ENCODE measurements at places on chromosomes 13 and 19.

- no peaks in the 10 kb centered on the region for H3K4me1 ChIP-seq
- H3K27ac ChIP-seq, result no peak overlapping the region
- no peaks in the 10 kb centered on the region for H3K36me3 ChIP-seq
- H3K27me3 ChIP-seq, result no peaks in the 10 kb centered on the region
These were observed 4.8 kb upstream of the CEACAM16 start for GRCh38 chr19:44694184-44694579.

DNA sequence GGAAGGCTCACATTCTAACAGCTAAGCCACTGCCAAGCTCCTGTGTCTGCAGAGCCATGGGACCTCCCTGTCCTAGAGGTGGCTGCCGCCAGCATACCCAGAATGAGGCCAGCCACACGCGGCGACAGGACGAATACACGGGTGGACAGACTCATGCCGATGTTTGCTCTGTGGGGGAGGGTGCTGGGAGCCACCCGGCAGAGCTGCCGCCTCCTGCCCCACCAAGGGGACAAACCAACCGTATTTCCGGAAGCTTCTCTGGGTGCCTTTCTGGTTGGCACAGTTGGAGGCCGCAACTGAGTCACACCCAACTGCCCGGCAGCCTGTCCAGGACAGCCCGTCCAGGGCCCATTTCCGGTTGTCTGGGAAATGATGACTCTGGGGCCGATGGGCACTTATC is 20.3 kb downstream of the C13orf46 start:
- no peak overlapping the region for H3K4me3 ChIP-seq
- no peak overlapping the region for H3K27ac ChIP-seq
- no peaks in the 10 kb centered on the region for H3K4me1 ChIP-seq
- no peaks in the 10 kb centered on the region for H3K36me3 ChIP-seq
- H3K27me3 ChIP-seq, result no peaks in the 10 kb centered on the region

GRCh38 chr13:90360785-90361184 is 986.7 kb upstream of the MIR17HG start:
- no peak overlapping the region for H3K4me3 ChIP-seq
- H3K36me3 ChIP-seq, result no peaks in the 10 kb centered on the region
- no peaks in the 10 kb centered on the region for H3K27me3 ChIP-seq
- no peak overlapping the region for H3K27ac ChIP-seq

GRCh38 chr13:102582256-102582655 is 14.5 kb upstream of the TPP2 start:
- peaks cover 11% of the 10 kb centered on the region for H3K27me3 ChIP-seq
- no peak for DNase-seq
- H3K4me3 ChIP-seq, result no peak overlapping the region
- no peaks in the 10 kb centered on the region for H3K36me3 ChIP-seq

DNA sequence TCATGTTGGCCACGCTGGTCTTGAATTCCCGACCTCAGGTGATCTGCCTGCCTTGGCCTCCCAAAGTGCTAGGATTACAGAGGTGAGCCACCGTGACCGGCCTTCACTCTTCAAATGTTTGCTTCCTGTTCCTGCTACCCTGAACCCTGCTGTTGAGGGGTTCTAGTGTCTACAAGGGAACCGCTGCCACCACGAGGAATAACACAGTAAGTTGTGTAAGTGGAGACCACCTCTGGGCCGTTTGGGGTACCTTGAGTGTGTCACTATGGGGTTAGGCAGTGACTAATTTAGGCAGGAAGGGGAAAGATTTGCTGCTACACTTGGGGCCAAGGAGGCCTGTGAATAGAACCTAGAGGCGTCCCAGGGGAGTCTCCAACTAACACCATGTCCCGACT is 2.2 kb upstream of the MYADM start:
- peak; percentile 37 for DNase-seq
- H3K36me3 ChIP-seq, result no peaks in the 10 kb centered on the region
- H3K4me3 ChIP-seq, result peak overlapping the region; percentile 66
- H3K27me3 ChIP-seq, result no peaks in the 10 kb centered on the region

DNA sequence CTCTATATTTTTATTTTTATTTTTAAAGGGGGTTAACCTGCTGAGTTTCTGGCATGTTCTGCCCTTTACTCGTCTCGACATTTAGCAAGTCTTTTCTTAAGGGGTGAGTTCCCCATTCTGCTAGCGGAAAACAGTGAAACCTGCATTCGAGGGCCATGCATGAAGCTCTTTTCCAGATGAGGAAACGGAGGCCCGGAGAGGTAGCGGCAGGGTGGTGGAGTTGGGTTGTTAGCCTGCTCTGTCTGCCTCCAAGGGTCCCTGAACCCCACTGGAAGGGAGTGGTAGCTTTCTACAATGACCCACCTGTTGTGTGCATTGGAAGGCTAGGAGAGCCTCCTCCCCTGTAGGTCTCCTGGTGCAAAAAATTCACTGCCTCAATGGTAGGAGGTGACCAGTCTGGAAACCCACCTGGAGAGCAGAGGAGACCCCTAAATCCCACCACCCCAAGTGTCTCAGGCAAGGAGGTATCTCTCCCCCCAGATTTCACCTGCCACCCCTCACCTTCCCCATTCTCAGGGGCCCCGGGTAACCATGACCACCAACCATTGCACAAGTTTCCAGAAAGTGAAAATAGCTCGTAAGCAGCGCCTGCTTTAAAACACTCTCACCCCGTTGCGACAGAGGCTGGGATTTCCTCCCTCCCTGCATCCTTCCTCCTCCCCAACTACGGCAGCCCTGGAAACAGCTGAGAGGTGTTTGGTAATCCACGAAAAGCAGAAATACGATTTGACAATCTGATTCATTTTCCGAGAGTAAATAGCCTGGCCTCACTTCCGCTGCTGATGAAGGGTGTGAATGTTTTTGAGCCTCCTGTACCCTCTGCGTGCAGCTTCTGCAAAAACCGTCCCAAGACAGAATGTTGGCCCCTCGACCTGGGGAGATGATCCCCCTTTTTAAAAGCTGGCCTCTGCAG is 3.5 kb downstream of the KLF2 start:
- H3K36me3 ChIP-seq, result no peaks in the 10 kb centered on the region
- H3K4me3 ChIP-seq, result no peak overlapping the region
- no peak overlapping the region for H3K27ac ChIP-seq

GRCh38 chr13:23584275-23584674 is 14.1 kb downstream of the TNFRSF19 start:
- peaks cover 12% of the 10 kb centered on the region for H3K27me3 ChIP-seq
- H3K4me3 ChIP-seq, result no peak overlapping the region
- no peaks in the 10 kb centered on the region for H3K36me3 ChIP-seq
- H3K27ac ChIP-seq, result no peak overlapping the region

- DNase-seq, result peak; percentile 96
- H3K27ac ChIP-seq, result peak overlapping the region; percentile 91
- no peaks in the 10 kb centered on the region for H3K36me3 ChIP-seq
- H3K4me3 ChIP-seq, result peak overlapping the region; percentile 89
- H3K27me3 ChIP-seq, result no peaks in the 10 kb centered on the region
- H3K4me1 ChIP-seq, result peaks cover 17% of the 10 kb centered on the region
These were observed 2.1 kb downstream of the DAPK3 start for GRCh38 chr19:3968556-3969434.

DNA sequence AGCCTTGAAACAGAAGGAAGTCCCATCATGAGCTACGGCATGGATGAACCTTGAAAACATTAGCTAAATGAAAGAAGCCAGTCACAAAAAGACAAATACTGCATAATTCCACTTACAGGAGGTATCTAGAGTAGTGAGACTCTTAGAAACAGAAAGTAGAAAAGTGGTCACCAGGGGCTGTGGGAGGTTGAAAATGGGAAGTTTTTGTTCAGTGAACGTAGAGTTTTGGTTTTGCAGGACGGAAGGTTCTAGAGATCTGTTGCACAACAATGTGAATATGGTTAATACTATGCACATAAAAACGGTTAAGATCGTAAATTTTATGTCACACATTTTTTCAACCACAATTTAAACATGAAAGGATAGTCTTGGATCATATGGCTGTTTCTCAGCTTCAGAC is 11.9 kb upstream of the SLC10A2 start:
- H3K4me1 ChIP-seq, result no peaks in the 10 kb centered on the region
- DNase-seq, result no peak
- no peaks in the 10 kb centered on the region for H3K27me3 ChIP-seq
- H3K27ac ChIP-seq, result no peak overlapping the region

- H3K36me3 ChIP-seq, result no peaks in the 10 kb centered on the region
- DNase-seq, result peak; percentile 83
- no peak within 1 kb of the TSS for H3K27ac ChIP-seq
These were observed at the start of gene ZNF382 for GRCh38 chr19:36605101-36605876. Gene ZNF382 (plus strand): TSS chr19:36605313. CDS start chr19:36609915, 4,602 bp downstream.

DNA sequence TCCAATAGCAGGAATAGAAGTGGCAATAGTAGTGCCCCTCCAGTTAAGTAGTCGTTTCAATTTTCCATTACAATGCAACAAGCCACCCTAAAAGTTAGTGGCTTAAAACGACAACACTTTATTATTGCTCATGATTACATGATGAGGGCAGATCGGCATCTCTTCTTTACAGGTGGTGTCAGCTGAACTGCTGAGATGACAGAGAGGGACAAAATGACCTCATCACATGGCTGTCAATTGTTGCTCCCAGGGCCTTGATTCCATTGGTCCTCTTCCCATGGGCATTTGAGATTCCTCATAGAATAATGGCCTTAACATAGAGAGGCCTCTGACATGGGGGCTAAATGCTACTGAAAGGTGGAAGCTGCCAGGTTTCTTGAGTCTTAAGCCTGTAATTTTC is 679.8 kb upstream of the KLHL1 start:
- H3K36me3 ChIP-seq, result no peaks in the 10 kb centered on the region
- H3K4me3 ChIP-seq, result no peak overlapping the region
- no peak overlapping the region for H3K27ac ChIP-seq
- H3K27me3 ChIP-seq, result no peaks in the 10 kb centered on the region
- no peak for DNase-seq

DNA sequence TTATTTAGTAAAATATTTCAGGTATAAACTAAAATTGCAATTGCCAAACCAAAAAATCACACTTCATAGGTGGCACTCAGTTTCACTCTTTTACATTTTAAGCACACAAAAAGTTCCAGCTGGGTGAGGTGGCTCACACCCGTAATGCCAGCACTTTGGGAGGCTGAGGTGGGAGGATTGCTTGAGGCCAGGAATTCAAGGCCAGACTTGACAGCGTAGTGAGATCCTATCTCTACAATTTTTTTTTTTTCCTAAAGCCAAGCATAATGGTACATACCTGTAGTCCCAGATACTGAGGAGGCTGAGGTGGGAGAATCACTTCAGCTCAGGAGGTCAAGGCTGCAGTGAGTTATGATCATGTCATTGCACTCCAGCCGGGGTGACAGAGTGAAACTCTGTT is 20.6 kb upstream of the SLC46A3 start:
- no peaks in the 10 kb centered on the region for H3K4me1 ChIP-seq
- no peak for DNase-seq
- H3K27me3 ChIP-seq, result no peaks in the 10 kb centered on the region
- H3K36me3 ChIP-seq, result no peaks in the 10 kb centered on the region
- H3K4me3 ChIP-seq, result no peak overlapping the region
- H3K27ac ChIP-seq, result no peak overlapping the region

- H3K4me1 ChIP-seq, result no peaks in the 10 kb centered on the region
- H3K36me3 ChIP-seq, result no peaks in the 10 kb centered on the region
- H3K27me3 ChIP-seq, result no peaks in the 10 kb centered on the region
These were observed 14.6 kb downstream of the NLRP8 start for GRCh38 chr19:55962186-55962585.

GRCh38 chr13:28056970-28057712 is 43.2 kb downstream of the FLT3 start:
- H3K36me3 ChIP-seq, result no peaks in the 10 kb centered on the region
- H3K4me1 ChIP-seq, result no peaks in the 10 kb centered on the region
- H3K27ac ChIP-seq, result no peak overlapping the region
- H3K27me3 ChIP-seq, result no peaks in the 10 kb centered on the region
- DNase-seq, result no peak

- DNase-seq, result no peak
- H3K27ac ChIP-seq, result no peak overlapping the region
- no peaks in the 10 kb centered on the region for H3K27me3 ChIP-seq
- peaks cover 3% of the 10 kb centered on the region for H3K36me3 ChIP-seq
- no peaks in the 10 kb centered on the region for H3K4me1 ChIP-seq
- H3K4me3 ChIP-seq, result no peak overlapping the region
These were observed 15.5 kb upstream of the CYP4F2 start for GRCh38 chr19:15913384-15913783.

GRCh38 chr19:16095071-16095571 is 16.6 kb upstream of the RAB8A start:
- no peak for DNase-seq
- H3K27ac ChIP-seq, result no peak overlapping the region
- peaks cover 10% of the 10 kb centered on the region for H3K36me3 ChIP-seq
- no peaks in the 10 kb centered on the region for H3K27me3 ChIP-seq

- no peak overlapping the region for H3K4me3 ChIP-seq
- no peak overlapping the region for H3K27ac ChIP-seq
- DNase-seq, result no peak
- H3K36me3 ChIP-seq, result no peaks in the 10 kb centered on the region
These were observed 51.1 kb upstream of the CYP4F8 start for GRCh38 chr19:15563931-15564330.

- H3K4me1 ChIP-seq, result peaks cover 6% of the 10 kb centered on the region
- no peaks in the 10 kb centered on the region for H3K27me3 ChIP-seq
- no peak overlapping the region for H3K4me3 ChIP-seq
- no peak for DNase-seq
These were observed 13.2 kb upstream of the LATS2 start for GRCh38 chr13:21074546-21074945.

- no peaks in the 10 kb centered on the region for H3K36me3 ChIP-seq
- no peak overlapping the region for H3K27ac ChIP-seq
- peak; percentile 71 for DNase-seq
- peaks cover 12% of the 10 kb centered on the region for H3K4me1 ChIP-seq
- no peaks in the 10 kb centered on the region for H3K27me3 ChIP-seq
These were observed 42.2 kb upstream of the HNRNPA1L2 start for GRCh38 chr13:52599848-52600603.

GRCh38 chr13:37141011-37141410 is 35.5 kb upstream of the CSNK1A1L start:
- H3K4me1 ChIP-seq, result no peaks in the 10 kb centered on the region
- H3K27me3 ChIP-seq, result no peaks in the 10 kb centered on the region
- no peak overlapping the region for H3K27ac ChIP-seq
- no peak for DNase-seq
- no peak overlapping the region for H3K4me3 ChIP-seq

GRCh38 chr19:5586300-5587070 is 18.7 kb upstream of the TINCR start:
- peaks cover 18% of the 10 kb centered on the region for H3K4me1 ChIP-seq
- peak overlapping the region; percentile 37 for H3K4me3 ChIP-seq
- H3K27me3 ChIP-seq, result no peaks in the 10 kb centered on the region
- DNase-seq, result no peak

DNA sequence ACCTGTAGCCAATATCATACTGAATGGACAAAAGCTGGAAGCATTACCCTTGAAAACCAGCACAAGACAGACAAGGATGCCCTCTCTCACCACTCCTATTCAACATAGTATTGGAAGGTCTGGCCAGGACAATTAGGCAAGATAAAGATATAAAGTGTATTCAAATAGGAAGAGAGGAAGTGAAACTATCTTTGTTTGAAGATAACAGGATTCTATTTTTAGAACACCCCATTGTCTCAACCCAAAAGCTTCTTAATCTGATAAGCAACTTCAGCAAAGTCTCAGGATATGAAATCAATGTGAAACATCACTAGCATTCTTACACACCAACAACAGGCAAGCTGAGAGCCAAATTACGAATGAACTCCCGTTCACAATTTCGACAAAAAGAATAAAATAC is 17.8 kb upstream of the CCNA1 start:
- H3K27me3 ChIP-seq, result no peaks in the 10 kb centered on the region
- no peak for DNase-seq

GRCh38 chr19:37920591-37921450 is 13.8 kb downstream of the SIPA1L3 start:
- no peak overlapping the region for H3K4me3 ChIP-seq
- peaks cover 9% of the 10 kb centered on the region for H3K4me1 ChIP-seq
- peak; percentile 23 for DNase-seq
